Stimulated activated CD4-positive, alpha-beta T cell treated with anti-CD3 and anti-CD28 coated beads, Interleukin-15, amount 100 ng/mL, for 24 hours (primary cell): ENCODE measurements at places on chromosomes 4 and X.

GRCh38 chrX:39721566-39722279 is 376.0 kb downstream of the BCOR start:
- DNase-seq = no peak

- DNase-seq = no peak
Measured at GRCh38 chrX:153414856-153415510, 3.7 kb downstream of the ZFP92 start.

GRCh38 chr4:20347531-20347930 is 95.8 kb downstream of the SLIT2 start:
- no peak for DNase-seq

DNA sequence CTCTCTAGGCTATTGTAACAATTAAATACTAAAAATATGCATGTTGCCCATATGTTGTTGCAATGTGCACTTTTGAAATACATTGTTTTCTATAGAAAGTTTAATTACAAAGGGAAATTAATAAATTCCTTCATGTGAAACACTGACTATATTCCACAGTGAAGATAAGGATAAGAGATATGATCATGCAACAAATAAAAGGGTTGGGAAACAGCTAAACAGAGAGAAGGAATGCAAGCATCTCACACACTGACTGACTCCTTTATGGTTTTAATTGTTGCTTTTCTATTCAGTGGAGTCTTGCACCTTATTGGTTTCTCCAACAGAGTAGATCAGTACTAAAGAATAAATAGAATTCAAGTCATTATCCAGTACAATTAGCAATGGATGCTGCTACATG is 37.8 kb downstream of the ELOVL6 start:
- DNase-seq = no peak

DNA sequence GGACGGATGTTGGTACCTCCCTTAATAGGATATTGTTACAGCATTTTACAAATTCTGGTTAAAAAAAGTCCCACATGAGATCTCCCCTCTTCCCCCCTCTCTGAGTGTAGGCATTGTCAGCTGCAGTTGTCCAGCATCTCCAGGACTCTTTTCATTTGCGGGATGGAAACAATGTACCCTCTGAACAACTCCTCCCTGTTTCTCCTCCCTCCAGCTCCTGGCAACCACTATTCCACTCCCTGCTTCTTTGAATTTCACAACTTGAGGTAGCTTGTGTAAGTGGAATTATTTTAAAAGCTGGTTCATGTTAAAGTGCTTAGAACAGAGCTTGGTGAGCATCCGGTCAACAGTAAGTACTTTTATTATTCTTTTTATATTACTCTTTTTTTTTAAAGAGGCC is 69.8 kb downstream of the TBL1X start:
- DNase-seq = no peak

- DNase-seq = no peak
Measured at GRCh38 chr4:47690611-47691010, 147.3 kb downstream of the CORIN start.

DNA sequence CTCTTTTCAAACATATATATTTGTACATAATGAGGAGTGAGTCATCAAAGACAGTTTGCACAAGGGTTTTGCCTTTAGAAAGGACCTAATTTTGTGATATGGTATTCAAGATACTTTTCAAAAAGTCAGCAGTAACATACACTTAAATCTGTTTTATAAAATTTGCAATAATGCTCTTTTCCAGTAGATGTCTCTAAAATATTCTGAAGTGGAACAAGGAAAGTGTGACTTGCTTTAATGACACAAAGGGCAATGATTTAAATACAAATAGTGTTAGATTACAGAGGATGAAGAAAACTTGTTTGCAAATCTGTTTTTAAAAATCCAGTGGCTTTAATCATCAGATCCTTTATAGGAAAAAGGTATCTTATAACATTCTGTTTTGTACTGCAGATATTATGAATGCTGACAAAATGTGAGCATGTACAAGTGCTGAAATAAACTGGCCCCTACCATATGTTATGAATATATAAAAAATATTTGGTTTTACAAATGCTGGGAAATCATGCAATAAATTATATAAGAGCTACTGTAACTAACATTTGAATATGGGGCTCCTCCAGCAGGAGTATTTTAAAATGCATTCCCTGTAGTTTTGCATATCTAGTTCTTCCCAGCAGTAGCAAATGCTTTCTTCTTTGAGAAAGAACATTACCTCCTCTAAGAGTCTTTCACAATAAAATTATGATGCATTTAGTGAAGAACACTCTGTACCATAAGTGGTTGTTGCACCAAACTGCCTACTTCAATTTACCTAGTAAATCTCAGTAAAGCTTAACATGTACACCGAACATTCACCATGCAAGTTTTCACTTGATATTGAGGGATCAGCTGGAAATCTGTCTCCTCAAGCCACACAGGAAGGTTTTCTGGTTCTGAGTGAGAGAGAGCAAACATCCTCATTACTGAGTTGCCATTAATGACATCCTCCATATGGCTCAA is 20.2 kb downstream of the MMRN1 start:
- DNase-seq = no peak

DNA sequence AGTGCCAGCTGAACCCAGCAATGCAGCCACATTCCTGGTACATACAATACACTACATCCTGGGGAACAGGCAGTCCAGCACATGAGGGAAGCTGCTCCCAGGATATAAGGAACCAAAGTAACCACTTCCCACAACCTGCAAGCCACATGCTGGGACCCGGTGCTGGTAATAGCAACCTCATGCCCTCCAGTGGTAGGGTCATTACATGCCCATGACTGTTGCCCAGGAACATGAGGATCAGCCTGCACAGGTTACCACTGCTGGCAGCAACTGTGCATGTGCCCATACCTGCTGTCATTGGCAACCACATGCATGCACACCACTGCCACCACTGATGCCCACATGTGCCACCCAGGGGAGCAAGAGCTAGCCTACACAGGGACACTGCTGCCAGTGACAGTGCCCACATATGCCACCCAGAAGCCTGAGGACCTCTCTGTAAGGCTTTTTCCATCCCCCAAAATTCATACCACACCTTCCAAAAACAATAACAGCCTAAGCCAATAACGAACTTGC is 1982.5 kb downstream of the ARAP2 start:
- no peak for DNase-seq

- DNase-seq = no peak
Measured at GRCh38 chr4:55756208-55756607, 63.4 kb upstream of the EXOC1L start.

DNA sequence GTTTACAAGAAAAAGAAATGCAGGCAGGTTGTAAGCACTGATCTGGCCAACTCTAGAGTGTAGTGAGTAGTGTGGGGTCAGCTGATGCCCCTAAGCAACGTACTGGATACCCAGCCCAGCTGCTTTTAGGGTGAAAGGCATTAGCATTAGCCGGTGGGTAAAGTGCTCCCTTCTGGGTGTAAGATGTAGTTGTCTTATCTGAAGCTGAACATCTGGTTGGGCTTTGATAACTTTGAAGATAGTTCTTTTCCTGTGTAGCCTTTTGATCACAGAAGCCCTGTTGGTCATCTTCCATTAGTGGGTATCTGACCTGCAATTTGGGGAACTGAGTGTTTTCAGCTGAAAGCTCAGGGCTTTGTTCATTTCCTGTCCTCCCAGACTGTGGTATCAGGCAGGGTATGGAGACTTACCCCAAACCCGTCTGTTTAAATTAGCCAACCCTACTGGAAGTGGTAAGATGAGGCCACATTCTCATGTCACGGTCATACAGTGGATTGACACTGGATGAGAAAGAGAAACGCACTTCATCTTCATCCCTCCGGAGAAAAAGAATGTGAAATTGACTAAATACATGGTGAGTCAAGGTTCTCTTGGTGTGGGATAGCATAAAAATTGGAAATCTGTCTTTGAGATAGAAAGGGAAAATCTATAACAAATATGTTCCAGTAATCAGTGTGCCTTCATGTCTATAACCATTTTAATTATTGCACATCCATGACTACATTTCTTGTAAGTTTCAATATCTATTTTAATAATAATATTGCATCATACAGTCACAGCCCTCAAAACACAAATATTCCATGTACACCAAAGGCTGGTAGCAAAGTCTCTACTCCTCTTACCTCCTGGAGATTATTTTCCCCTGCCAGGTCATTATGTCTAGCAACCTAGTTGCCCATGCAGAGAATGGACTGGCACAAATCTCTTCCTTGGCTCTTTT is 8.7 kb downstream of the RHOH start:
- no peak for DNase-seq

GRCh38 chr4:140053185-140053584 is 100.8 kb downstream of the MAML3 start:
- DNase-seq = no peak

DNA sequence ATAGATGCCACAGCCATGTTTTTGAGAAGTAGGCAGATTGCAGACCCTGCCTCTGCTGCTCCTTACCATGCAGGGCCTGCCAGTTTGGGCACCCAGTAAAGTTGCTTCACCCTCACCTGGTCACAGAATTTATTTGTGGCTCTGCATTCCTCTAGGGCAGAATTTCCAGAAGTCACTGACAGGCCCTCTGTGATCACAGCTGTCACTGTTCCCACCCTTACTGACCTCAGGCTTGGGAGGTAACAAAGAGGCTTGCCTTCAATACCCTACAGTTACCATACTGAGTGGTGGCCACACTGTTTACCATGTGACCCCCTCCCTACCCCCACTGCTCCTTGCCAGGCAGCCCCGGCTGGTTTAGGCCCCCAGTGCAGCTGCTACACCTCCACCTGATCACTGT is 375.1 kb downstream of the SH3BGRL start:
- no peak for DNase-seq

- DNase-seq = no peak
Measured at GRCh38 chr4:94880956-94881355, 123.2 kb downstream of the BMPR1B start.

- DNase-seq = no peak
Measured at GRCh38 chr4:37949636-37950426, 10.4 kb upstream of the PTTG2 start.

- DNase-seq = no peak
Measured at GRCh38 chr4:108003982-108004515, 14.4 kb downstream of the HADH start.

GRCh38 chr4:62130637-62131036 is 930.5 kb downstream of the ADGRL3 start:
- no peak for DNase-seq

DNA sequence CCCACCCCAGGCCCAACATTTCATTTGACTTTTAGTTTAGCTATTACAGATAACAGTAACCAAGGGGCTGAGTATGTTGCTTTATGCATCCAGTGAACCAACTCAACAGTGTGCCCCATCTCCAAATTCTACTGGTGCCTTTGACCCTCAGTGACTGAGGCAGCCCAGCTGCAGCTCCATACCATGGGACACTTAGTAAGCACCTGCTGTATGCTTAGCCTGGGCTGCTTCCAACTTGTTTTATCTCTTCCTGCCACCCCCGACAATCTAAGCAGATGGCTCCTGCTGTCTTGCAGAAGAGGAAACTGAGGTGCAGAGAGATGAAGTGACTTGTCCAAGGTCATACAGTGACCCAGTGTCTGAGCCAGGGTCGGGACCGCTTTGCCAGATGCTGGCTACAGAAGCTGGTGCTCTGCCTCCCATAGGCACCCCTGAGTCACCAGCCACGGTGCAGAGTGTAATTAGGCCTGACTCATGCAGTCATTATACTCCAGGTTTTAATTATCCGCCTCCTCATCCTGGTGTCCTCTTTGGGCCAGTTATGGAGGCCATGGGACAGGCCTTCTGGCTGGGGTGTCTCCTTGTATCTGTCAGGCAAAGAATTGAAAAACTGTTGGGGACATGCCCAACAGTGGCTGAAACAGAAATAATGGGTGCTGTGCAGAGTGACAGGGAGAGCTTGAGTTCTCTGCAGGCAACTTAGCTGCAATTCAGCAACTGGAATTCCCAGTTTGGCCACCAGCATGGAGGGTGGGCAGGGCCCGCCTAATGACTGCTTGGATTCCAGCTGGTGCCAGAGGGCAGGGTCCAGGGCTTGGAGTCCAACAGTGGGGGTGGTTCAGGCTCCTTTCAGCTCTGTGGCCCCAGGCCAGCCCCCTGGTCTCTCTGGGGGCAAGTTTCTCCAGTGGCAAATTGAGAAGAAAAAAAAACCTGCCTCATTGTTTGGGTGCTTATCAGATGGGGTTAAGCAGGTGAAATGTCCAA is 8.2 kb upstream of the GPR78 start:
- no peak for DNase-seq

DNA sequence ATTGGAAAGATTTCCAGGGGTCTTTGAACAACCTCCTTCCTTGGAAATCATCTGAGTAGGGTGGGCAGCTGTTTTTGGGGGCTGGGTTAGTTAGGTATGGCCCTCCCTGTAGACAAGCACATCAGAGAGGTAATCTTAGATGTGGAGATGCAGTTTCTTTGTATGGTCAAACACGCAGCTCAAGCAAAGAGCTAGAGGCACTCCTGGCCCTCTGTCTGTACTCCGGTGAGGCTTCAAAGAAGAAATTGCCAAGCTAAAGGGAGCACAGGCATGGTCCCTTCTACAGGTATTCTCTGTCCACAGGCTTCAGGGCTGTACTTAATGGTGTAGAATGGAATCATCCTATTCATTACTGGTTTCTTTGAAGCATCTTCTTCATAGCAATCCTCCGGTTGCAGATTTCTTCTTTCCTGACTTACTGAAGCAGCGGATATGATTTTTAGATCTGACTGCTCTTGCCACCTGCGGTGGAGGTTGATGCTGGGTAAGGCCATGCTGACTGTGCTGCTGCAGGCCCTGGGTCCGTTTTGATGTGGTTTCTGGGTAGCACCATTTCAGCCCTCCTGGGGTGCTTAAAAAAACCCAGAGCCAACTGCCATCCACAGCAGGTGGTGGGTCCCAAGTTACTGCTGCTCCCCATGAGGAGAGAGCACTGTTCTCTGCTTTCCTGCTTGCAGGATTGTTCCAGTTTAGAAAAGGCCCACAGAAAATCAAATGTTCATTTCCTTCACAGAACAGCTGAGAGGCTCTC is 318.9 kb upstream of the GATB start:
- peak; percentile 47 for DNase-seq

DNA sequence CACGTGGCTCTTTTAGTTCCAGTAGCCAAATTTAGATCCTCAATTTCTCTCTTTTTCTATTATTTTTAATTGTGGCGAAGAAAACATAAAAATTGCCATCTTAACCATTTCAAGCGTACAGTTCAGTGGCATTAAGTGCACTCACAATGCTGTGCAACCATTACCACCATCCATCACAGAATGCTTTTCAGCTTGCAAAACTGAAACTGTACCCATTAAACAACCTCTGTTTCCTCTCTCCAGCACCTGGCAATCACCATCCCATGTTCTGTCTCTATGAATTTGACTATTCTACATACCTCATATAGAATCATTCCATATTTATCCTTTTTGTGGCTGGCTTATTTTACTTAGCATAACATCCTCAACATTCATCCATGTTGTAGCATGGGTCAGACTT is 74.9 kb downstream of the METTL14 start:
- no peak for DNase-seq

DNA sequence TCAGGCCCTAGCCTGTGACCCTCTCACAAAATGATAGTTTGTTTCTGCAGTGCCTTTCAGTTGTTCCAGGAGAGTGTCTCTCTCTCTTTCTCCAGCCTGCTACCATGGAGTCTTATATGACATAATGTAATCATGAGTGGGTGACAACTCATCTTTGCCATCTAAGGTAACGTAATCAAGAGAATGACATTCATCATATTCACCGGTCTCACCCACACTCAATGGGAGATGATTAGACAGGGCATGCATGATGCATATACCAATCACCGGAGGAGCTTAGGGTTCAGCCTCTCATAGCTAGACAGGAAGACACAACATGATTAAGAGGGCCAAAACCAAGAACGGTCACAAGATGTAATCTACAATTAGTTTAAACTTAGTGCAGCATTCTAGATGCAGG is 97.1 kb upstream of the FAM9B start:
- DNase-seq = peak; percentile 23
